Astrocyte (in vitro differentiated cells and primary cell): ENCODE measurements at places on chromosomes 1 and 21. TPM values are rescaled to one million over a fixed set of nuclear protein-coding genes. Genes with fewer than 3 reads are reported as not detected.

- DNase-seq: no peak
These were observed 367.4 kb downstream of the RPS6KC1 start for GRCh38 chr1:213418268-213419071.

DNA sequence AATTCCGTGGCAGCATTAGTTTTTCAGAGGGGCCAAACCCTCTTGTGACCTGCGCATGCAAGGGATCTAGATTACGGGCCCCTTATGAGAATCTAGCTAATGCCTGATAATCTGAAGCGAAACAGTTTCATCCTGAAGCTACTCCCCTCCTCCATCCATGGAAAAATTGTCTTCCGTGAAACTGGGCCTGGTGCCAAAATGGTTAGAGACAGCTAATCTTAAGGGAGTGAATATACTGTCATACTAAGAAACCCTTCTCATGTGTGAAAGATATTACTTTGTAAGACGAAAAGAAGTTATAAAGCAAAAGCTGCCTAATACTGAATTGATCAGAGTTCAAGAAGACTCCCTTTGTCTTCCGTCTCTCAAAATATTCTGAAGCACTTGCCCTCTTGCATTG lies 166.3 kb downstream of the DUSP10 start:
- DNase-seq: peak; percentile 11

HFM1 gene
- 0.39 and 0.53 TPM in 2 replicates for total RNA-seq

RPTN gene
- 0.07 and 0.09 TPM in 2 replicates for total RNA-seq
